CD8-positive, alpha-beta T cell (primary cell): ENCODE measurements at places on chromosomes 6 and 20.

GRCh38 chr20:59013959-59014608 lies 5.1 kb upstream of the TUBB1 start:
- DNase-seq: no peak

DNA sequence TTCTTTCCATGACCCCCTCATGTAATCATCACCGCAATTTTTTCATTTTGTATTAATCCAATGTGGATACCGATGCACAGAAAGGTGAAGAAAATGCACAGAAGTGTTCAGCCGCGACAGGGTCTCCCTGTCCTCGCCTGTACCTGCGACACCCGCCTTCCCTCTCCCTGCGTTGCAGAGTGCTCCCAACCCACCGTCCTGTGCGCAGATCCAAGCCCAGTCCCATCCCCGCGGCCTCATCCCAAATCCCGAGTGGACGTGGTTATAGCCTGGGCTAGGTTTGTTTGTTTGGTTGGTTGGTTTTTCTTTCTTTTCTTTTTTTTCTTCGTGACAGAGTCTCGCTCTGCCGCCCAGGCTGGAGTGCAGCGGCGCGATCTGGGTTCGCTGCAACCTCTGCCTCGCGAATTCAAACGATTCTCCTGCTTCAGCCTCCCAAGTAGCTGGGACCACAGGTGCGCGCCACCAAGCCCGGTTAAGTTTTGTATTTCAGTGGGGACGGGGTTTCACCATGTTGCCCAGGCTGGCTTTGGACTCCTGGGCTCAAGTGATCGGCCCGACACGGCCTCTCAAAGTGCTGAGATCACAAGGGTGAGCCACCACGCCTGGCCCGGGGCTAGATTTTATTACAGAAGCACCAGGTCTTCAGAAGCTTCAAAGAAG lies 536 bp upstream of the RAET1G start:
- DNase-seq: no peak

DNA sequence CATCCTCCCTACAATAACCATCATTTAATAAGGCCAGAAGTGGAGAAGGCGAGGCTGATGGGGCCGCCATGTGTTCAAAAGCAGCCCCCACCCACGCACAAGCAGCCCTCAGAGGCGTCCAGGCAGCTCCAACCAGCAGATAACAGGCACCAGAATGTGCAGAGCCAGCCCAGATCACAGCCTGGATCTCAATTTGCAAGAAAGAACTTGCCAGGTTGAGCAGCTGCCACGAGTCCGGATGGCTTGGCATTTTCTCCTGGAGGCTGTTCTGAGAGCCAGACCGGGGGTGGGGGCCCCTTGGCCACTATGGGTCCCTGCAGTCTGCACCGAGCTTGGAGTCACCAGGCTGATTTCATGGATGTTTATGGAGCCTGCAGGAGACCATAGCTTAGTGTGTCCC lies 338.1 kb downstream of the PREX1 start:
- DNase-seq: no peak

- DNase-seq: no peak
Observed at GRCh38 chr6:98894810-98895209, 52.9 kb downstream of the FBXL4 start.

- DNase-seq: no peak
Observed at GRCh38 chr20:64160526-64161355, 3.5 kb upstream of the MYT1 start.

- DNase-seq: no peak
Observed at GRCh38 chr20:50834599-50835005, 39.7 kb downstream of the BCAS4 start.

GRCh38 chr20:47576516-47577033 lies 74.9 kb downstream of the NCOA3 start:
- DNase-seq: no peak

DNA sequence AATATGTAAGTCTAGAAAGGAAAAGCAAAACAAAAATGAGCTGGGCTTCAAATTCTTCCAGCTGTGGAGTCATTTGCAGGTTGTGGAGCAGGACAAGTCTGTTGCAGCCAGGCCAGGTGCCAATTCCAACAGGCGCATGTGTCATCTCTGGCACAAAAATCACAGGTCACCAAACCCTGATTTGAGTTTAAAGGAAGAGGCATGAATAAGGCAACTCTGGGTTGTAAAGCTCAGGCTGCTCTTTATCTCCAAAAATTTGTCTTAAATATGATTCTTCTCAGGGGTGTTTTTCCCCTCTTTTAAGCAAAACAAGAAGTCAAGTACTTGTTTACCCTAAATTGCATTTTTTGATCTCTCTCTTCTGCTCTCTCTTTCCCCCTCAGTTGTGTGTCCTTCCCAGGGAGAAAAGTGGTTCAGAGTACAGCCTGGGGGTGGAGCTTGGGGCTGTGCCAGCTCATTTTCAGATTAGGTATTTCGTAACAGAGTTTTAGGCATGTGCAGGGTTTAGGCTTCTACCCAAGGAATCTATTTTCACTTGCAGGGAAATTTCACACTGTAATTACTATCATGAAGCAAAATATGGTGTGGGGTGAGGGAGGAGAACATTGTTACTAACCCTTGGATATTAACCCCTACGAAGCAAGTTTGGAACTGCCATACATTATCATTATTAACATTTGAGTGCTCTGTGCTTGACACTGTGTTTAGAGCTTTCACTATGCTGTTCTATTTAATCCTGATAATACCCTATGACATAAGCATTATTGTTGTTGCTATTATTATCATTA lies 8.3 kb upstream of the NCOA3 start:
- DNase-seq: peak; percentile 52

- no peak for DNase-seq
Observed at GRCh38 chr20:6562111-6562510, 205.4 kb upstream of the BMP2 start.

DNA sequence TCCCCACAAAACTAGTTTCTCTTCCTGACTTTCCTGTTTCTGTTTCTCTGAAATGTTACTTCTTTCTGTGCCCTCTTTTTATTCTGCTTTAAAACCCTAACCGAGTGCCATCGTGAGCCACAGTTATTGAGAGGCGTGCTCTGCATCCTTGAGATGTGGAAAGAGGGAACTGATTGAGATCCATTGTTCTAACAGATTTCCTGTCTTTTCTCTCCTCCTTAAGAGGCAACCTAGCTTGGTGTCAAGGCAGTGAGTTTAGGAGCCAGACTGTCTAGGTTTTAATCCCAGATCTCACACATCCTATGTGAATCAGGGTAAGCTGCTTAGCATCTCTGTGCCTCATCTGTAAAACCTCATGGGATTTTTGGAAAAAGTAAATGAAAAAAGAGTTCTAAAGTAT lies 57.5 kb downstream of the SNX9 start:
- no peak for DNase-seq

DNA sequence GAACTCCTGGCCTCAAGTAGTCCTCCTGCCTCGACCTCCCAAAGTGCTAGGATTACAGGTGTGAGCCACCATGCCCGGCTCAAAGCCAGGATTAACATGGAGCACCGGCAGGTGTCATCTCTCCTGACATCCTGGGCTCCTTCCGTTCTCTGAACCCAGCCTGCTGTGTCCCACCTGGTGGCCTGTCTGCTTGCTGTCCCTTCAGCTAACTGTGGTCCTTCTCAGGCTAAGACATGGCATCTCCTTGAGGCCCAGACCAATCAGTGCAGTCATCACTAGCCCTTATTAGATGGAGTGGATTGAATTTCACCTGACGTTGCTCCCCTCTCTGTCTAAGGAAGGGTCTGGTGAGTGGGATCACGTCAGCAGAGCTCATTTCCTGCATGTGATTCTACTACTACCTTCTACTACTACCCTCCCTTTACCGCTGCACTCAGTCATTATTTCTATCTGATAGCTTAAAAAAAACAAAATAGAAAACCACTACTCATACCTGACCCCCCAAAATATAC lies 28.0 kb upstream of the SYNJ2 start:
- DNase-seq: no peak

- no peak for DNase-seq
Observed at GRCh38 chr6:126923807-126924206, 194.7 kb upstream of the RSPO3 start.

- DNase-seq: no peak
Observed at GRCh38 chr6:70099732-70100131, 203.2 kb downstream of the COL9A1 start.

- DNase-seq: no peak
Observed at GRCh38 chr6:33589731-33590530, 9.9 kb upstream of the BAK1 start.

GRCh38 chr6:45310118-45310788 lies 17.9 kb upstream of the RUNX2 start:
- peak; percentile 80 for DNase-seq

DNA sequence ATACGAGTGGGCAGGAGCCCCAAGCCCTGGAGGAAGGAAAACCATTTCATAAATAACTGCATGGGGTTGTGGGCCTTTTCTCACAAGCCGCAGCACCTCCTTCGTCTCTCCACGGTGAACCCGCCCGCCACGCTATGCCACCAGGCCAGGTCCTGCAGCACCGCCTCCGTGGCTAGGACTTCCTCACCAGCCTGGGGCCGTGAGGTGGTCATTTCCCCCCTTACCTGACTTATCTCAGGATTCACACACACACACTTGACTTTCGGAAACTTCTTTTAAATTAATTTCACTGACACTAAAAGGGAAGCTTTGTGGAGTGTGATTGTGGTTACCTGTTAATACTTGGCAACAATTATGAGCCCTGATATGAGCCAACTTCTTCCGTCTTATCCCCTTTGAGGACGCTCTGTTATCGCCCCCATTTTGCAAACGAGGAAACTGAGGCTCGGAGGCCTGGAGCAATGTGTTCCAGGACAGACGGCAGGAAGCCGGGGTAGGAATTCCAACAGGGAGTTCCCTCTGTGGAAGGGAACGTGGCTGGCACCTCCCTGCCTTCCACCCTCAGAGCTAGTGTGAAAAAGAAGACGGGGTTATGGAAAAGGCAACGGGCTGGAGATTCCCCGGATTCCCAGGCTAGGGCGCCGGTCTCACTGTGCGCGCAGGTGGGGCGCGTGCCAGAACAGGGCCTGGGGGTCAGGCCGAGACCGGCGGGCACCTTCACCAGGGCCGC lies 817 bp upstream of the SLCO4A1 start:
- no peak for DNase-seq

DNA sequence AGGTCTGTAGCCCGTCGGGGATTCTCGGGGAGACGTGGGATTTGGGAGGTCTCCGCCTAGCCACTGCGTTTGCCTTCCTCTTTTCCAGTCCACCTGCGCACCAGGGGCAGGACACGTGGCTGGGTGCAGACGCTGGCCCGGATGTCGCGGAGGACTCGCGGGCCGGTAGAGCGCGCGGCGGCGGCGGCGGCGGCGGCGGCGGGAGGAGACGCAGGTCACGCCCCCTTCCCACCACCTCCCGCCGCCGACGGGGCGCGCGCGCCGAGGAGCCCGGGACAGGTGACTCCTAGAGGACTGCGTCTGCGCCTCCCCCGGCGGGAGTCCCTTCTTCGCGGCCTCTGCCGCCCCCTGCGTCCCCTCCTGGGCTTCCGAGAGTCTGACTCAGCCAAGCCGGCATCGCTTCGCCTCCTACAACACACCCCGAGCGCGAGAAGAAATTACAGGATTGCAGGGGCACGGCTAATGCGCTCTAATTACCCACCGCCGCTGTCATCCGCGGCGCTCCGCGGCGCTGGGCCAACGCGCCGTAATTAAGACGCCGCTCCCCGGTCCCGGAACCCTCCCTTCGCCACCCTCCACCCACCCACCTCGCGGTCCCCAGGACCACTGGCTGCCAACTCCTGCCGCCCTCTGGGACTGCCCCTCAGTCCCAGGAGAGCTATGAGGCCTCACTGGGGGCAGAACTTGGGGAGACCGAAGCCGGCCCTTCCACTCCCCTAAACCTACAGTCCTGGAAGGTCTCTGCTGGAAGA lies 124.5 kb downstream of the MRPL14 start:
- DNase-seq: peak; percentile 68
